ENCODE measurements at places on chromosomes 5 and 9.
A peak's percentile ranks its signal among the peaks of the same experiment; 100 is the strongest.

GRCh38 chr5:1943481-1943880 is 60.8 kb upstream of the IRX4 start:
- no peak for DNase-seq

GRCh38 chr5:179209359-179210150 is 135.7 kb downstream of the ADAMTS2 start:
- no peak for DNase-seq

DNA sequence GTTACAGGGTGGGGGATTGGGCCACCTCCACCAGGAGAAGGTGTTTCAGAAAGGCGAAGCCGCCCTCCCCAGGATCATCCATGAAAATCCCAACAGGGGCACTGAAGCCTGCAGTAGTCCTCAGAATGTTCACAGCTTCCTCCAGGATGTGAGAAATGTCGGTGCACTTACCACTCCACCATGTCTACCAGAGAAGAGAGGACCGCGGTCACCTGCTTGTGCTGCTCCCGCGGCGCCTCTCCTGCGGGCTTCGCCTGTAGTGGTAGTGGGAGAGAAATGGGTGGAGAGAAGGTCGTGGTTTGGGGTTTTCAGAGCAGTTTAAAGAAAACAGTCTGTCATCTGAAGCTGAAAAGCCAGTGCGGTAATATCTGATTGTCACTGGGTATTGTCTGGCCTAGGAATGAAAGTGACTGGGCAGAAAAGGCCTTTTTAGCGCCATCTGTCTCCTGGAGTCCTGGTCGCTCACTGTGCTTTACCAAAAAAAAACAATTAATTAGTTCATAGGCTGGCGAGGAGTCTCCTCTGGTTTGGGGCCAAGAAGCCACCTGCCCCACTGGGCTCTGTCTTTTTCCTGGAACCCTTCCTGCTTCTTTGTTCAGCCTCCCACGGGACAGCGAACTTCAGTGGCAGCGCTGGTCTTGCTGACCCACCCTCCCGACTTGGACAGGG is 23.0 kb upstream of the PPP1R26 start:
- DNase-seq: no peak

- peak; percentile 85 for DNase-seq
These were observed at the start of gene TRIM52 for GRCh38 chr5:181260720-181261319. Gene TRIM52, minus strand, starts transcription at chr5:181261143. Its CDS starts 330 bp downstream, at chr5:181260813.

DNA sequence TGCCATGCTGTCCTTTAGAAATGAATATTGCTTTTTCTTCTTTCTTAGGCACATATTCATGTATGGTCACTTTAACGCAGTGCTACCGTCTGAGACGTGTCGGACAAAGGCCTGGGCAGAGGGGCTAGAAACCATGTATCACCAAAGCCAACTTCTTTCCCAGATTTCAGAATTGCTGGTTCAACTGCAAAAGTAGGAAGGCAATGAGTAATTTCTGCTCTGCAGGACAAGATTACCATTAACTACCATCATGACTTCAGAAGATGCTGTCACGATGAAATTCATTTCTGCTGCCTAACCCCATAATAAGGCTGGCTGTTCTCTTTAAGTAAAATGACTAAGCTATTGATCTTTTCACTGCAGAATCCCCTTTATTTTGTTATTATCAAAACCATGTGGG is 306.7 kb downstream of the PDE4D start:
- DNase-seq: no peak

DNA sequence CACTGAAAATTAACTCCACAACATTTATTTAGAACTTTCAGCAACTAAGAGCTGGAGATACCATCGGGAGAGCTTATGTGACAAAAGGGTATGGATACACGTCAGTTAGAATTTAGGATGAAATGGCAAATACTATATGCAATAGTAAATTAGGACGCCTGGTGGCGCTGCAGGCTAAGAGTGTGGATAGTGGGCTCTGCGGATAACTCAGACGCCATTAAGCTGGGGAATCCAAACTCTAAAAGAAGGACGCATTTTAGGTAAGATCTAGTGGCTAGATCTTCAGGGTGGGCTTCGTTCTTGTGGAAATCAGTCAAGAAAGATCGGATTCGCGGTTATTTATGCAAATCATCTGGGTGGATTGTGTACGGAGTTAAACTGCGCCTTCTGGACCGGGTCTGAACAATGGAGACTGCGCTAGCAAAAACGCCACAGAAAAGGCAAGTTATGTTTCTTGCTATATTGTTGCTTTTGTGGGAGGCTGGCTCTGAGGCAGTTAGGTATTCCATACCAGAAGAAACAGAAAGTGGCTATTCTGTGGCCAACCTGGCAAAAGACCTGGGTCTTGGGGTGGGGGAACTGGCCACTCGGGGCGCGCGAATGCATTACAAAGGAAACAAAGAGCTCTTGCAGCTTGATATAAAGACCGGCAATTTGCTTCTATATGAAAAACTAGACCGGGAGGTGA is at the start of gene PCDHB5:
PCDHB5 (plus strand) TSS at position 177 of the 688 bp plus-strand sequence; CDS start at position 406, 229 bp downstream.
- no peak for DNase-seq

DNA sequence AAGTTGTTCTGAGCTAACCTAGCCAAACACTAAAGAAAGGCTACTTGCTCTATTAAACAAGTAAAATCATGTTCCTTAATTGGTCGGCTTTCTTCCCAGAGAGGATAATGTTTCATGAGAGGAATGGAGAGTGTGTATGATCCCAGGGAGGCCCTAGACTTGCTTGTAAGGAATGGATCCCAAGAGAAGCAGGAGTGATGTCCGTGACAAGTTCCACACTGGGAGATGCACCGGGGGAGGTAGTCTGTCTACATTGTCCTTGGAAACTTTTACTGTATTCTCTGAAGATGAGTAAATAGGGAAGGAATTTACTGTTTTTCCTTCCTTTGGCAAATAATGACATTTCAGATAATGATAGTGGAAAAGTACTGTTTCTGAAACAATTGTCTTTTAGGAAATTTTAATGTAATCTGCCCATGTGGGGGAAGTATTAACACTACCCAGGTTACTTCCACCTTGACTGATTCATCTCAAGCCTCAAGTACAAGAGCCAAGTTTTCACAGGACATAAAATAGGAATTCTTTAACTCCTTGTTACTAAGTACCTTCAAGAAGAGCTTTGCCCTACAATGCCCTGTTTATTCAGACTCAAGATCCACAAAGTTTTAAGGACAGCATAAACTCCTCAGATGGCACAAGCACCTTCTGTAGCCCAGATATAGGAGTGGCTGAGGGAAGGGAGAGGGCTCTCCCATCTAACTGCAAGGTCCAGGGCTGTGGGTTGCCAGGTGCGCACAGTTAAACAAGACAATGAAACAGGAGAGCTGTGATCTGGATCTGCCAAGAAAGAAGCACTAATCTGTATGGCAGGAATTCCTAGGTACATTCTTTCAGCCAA is 152.1 kb downstream of the GNA14 start:
- DNase-seq: no peak

GRCh38 chr5:83474991-83475390 is 3.4 kb downstream of the VCAN start:
- DNase-seq: no peak

GRCh38 chr9:35798658-35799374 is 7.4 kb downstream of the NPR2 start:
- no peak for DNase-seq

DNA sequence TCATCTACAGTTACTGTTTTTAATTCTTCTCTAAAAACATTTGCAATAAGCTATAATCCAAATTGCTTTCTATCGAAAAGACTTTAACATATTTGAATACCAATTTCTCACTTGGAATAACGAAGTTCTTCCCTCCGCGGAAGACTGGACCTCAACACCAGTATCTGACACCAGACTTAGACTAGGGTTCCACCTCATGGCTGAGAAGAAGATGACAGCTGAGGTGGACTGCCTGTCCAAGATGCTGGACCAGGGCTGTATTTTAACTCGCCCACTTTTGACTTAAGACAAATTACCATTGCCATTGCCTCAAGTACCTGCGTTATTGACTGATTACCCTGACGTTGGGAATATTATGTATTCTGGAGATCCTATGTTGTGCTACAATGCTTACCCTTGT is 34.1 kb downstream of the ZMAT2 start:
- peak; percentile 7 for DNase-seq

Measured in inflammatory macrophage treated with lipopolysaccharide for 1 hour (primary cell).